Activated T-helper 9 cell treated with anti-CD3 and anti-CD28 coated beads, Interleukin-2, amount 50 U/mL, for 16 hours (primary cell): ENCODE measurements at places on chromosomes 3 and 15.

DNA sequence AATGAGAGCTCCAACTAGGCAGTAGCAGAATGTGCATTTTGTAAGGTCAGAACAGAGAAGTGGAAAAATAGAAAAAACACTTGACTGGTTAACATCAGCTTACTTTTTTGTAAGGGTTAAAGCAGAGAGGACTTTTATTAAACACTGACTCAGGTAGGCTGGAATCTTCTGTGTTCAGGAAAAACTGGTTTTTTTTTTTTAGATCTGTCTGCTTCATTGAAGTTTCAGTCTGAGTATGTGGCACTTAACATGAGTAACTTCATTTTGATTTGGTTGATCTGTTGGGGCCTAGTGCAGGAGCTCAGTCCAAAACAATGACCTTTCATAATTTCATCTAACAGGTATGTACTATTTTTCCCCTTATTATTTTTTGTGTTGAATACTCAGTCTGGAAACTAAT is 141.1 kb downstream of the DOCK3 start:
- no peak for DNase-seq

- DNase-seq = no peak
Measured at GRCh38 chr3:47443611-47443995, 32.1 kb downstream of the SCAP start.

DNA sequence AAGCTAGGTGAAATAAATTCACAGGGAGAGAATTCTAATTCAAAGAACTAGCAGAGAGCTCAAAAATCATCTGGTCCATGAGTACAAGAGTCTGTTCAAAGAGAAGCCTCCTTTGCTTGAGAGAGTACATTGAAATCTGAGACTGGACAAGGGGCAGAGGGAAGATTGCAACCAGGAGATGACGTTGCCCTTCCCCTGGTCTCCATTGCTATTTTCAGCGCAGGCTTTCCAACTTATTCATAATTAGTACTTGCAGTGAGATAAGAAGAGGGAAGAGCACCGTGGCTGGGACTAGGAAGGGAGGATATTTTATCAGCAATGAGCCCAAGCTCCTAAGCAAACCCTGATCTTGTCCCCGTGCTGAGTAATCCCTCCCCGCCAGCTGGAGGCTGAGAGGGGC is 251.8 kb upstream of the RORA start:
- no peak for DNase-seq

DNA sequence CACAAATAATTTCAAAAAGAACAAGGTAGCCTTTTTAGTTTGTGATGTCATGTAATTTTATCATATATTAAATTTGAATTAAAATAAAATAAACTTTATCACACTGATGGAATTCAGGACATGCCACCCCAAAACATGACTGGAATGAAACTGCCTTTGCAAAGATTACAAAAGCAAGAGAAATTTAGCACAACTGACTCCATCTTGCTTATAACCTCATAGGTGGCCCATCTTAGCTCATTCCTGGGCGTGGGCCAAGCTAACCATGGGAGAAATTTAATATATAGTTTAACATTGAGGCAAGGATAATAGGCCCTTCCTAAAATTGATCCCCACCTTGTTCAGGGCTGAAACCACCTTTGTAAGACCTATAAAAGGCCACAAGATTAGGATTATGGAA is 235.6 kb downstream of the ZNF385D start:
- no peak for DNase-seq

- no peak for DNase-seq
Measured at GRCh38 chr3:141849056-141849815, 27.2 kb upstream of the ATP1B3 start.

- no peak for DNase-seq
Measured at GRCh38 chr3:113218681-113219045, 7.3 kb downstream of the BOC start.

GRCh38 chr3:8954938-8955763 is 8.1 kb downstream of the RAD18 start:
- DNase-seq = no peak
